T-helper 1 cell treated with Interleukin-12 subunit alpha and Interleukin-12 subunit beta and Interleukin-4 antibody, amounts not matched to agents 30 ng/mL and 1 ng/mL, for 36 hours (primary cell): ENCODE measurements at places on chromosomes 4 and X. TPM values are rescaled to one million over a fixed set of nuclear protein-coding genes. Genes with fewer than 3 reads are reported as not detected.

The BTC gene
- total RNA-seq: not detected in 2 replicates

The SNCA gene
- 2.1 and 2.3 TPM in 2 replicates for total RNA-seq

The PRSS12 gene
- total RNA-seq: not detected in 2 replicates

The HOPX gene
- 93.4 and 96.6 TPM in 2 replicates for total RNA-seq

The MTCP1 gene
- total RNA-seq: 13.5 and 20.3 TPM in 2 replicates

The DMD gene
- total RNA-seq: 18.1 and 20.2 TPM in 2 replicates

The HS3ST1 gene
- total RNA-seq: 0.15 and 0.17 TPM in 2 replicates
